ENCODE measurements at places on chromosomes 1 and 21.

GRCh38 chr21:36976228-36976861 lies 9.9 kb upstream of the HLCS start:
- DNase-seq, result no peak

GRCh38 chr1:59564192-59564891 lies 250.4 kb upstream of the HOOK1 start:
- no peak for DNase-seq

DNA sequence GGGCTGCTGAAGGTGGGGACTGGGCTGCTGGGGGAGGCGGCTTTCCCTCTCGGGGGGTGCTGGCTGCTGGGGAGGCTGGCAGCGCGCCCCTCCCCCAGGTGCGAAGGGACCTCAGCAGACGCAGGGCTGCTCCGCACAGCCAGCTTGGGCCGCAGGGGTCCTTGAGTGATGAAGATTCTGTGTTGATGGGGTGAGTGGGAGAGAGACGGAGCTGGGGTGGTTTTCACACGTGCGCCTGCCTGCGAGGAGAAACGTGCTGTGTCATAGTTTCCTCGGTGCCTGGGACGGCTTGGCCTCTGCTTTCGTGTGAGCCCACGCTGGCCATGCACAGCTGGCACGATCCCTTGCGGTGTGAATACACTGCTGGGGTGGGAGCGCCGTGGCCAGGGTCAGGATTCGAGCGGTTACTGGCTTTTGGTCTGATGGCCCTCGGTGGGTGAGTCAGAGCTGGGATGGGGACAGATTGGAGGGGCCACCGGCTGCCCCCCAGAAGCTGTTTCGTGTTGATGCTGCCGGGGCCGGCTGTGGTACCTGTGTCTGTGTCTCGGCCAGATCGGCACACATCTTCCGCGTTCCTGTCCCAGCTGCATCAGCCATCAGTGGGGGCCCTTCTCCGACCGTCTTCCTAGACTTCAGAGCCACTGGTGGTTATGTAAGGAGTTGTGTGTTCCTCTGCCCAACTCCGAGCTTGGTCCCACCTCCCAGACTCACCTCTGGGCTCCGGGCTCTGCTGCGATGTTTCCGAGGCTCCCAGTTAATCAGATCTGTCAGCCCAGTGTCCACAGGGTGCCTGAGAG lies 24.9 kb downstream of the PRKCZ start:
- DNase-seq, result no peak

- no peak for DNase-seq
Measured at GRCh38 chr1:89649783-89650182, 16.9 kb downstream of the LRRC8C start.

Data from stimulated activated CD4-positive, alpha-beta T cell treated with anti-CD3 and anti-CD28 coated beads, Interleukin-2, amount 100 ng/mL, for 4 hours (primary cell).